NCI-H2081 (cell line): ENCODE measurements at places on chromosomes 16 and 17.

- no peak for DNase-seq
Measured at GRCh38 chr17:29664743-29665480, 42.2 kb upstream of the CORO6 start.

GRCh38 chr17:64061178-64061898 is 40.9 kb upstream of the ICAM2 start:
- DNase-seq = no peak

- DNase-seq = no peak
Measured at GRCh38 chr16:2782583-2783351, 4.6 kb downstream of the PRSS33 start.

GRCh38 chr16:77223184-77223583 is 24.0 kb downstream of the SYCE1L start:
- DNase-seq = no peak

DNA sequence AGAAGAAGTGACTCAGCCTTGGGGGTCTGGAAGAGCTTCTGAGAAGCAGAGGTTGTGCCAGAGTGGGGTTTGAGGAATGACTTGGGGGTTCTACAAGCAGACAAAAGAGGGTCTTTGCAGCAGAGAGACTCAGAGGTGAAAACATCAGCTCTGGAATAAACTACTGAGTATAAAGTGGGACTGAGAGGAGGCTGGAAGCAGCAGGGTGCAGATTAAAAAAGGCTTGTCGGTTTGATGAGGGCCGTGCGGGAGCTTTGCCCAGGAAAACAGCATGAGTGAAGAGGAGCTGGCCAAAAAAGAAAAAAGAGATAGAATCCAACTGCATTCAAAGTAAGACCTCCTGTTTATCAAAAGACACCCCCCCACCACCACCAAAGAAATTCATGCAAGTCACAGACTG is 13.1 kb upstream of the ACE start:
- no peak for DNase-seq

GRCh38 chr16:52068447-52069074 is 478.4 kb downstream of the TOX3 start:
- peak; percentile 36 for DNase-seq

GRCh38 chr17:52648995-52649394 is 490.5 kb upstream of the CA10 start:
- DNase-seq = peak; percentile 77

- peak; percentile 17 for DNase-seq
Measured at GRCh38 chr17:40686192-40686591, 17.4 kb downstream of the KRT24 start.

DNA sequence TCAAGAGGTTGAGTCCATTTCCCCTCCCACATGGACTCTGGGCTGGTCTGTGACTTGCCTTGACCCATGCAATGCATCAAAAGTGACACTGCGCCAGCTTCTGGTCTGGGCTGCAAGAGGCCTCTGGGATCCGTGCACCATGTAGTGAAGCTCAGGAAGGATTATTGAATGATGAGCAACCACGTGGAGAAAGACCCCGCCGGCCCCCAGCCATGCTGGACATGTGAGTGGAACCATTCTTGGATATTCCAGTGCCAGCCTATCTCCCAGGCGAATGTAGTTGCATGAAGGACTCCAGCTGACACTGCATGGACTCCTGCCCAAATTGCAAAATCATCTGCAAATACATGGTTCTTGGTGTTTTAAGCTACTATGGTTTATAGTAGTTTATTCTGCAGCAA is 7.6 kb upstream of the ALOX15B start:
- DNase-seq = no peak

DNA sequence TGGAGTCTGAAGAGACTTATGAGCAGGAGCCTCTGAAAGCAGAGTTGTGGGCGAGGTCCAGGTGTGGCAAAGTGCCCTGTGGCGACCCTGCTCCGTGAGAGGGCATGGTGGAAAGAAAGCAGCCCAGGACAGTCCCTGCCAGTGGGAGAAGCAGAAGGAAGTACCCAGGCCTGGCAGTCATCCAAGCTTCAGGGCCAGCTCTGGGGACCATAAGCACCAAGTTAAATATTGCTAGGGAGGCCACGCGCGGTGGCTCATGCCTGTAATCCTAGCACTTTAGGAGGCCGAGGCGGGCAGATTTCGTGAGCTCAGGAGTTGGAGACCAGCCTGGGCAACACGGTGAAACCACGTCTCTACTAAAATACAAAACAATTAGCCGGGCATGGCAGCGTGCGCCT is 4.9 kb upstream of the ASGR1 start:
- peak; percentile 2 for DNase-seq

DNA sequence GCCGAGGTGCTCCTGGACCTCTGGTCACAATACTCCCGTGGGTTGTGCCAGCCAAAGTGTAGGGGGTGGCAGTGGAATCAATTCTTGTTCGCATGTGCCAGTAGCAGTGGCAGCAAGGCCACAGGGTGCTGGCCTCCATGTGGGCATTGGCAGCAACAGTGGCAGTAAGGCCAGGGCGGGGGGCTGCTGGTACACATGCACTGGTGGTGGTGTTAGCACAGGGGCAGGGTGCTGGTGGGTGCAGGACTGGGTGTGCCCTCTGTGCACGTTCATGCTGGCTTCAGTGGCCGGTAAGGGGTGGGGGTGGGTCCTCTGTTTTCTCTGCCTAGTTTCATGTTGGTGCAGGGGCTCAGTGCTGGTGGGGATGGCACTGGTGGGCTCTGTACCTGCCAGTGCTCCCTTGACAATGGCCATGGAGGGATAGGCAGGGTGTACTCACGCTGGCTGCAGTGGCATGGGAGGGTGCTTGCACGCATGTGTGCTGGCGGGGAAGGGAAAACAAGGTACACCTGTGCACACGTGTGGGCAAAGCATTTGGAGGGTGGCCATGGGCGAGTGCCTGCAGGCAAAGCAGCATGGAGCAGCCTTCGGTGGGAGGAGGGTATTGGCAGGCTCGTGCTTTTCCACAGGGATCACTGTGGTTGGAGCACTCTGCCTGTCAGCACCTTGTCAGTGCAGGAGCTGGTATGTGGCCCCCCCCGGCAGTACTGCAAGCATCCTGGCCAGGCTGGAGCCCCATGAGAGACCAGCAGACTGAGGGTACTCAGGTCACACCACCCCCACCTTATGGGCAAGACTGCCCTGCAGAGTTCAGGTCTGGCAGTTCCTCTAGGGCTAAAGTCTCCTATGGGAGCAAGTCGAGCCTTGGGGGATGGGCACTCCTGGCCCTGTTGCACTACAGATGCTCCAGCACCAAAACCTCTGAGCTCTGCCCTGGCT is 35.8 kb downstream of the NF1 start:
- DNase-seq = no peak

DNA sequence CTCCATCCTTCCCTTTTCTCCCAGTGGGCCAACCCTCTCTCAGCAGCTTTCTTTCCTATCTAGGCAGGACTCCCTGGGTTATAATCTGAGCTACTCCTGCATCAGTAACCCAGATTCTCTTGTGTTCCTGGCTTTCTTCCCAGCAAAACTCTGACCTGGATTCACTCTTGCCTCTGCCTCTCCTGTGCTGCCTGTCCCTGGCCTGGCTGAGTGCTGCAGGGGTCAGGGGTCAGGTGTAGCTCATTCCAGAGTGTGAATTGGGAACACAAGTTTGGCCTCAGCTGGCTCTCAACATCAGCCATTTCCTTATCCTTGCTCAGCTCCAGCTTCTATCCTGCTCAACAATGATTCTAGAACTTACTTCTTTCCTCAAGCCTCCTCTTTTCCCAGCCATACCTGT is 2.5 kb upstream of the ST6GALNAC2 start:
- no peak for DNase-seq

DNA sequence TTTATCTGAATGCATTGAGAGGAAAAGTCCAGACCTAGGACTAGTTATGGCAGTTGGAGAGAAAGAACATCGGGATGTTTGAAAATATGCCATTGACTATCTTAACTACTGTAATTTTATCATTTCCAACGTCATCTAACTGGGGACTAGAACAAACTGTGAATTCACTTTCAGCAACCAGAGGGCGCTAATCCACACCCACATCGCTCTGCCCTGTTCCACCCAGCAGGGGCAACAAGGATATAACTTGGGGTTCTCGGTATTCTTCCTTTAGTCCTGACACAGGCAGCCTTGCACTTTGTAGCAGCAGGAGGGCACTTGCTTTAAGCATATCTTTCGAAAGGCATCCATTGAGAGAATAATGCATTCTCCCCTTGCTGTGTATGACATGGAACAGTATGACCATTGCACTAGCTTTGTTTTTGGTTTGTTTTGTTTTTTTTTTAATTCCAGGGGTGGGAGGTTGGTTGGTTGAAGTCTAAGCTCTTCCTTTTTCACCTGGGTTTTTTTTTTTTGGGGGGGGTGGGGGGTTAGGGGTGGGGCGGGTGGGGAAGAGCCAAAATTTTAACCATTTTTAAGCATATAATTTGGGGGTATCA is 31.5 kb downstream of the SIAH1 start:
- peak; percentile 57 for DNase-seq

- peak; percentile 33 for DNase-seq
Measured at GRCh38 chr16:1414532-1415260, at the start of gene UNKL. Gene UNKL (minus strand): TSS chr16:1414704. CDS start chr16:1414691, 13 bp downstream.

DNA sequence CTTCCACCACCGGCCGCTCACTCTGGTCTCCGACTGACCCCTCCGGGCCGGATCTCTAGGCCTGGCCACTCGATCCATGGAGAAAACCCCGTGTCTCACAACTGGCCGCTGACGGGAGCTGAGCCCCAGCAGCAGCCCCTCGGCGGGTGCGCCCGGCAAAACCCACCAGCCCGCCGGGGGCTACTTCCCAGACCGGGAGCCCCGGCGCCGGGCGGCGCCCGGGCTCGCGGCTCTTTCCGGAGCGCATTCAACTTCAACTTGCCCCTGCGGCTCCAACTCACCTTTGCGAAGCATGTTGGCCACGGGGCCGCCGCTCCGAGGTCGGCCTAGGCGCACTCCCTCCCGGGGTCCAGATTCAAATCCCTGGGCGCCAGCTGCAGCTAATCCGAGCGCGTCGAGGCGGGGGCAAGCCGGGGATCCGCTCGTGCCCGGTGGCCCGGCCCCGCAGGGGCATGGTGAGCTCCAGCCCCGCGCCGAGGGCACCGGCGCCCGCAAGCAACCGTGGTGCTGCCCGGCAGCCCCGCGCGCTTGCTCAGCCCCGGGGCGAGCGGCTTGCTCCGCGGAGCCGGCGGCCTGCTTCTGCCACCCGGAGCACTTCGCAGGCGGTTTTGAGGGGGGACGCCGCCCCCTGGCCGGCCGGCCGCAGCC is 438 bp downstream of the RTN4RL1 start:
- DNase-seq = no peak

- DNase-seq = no peak
Measured at GRCh38 chr17:42913522-42913921, 12.9 kb downstream of the G6PC1 start.

DNA sequence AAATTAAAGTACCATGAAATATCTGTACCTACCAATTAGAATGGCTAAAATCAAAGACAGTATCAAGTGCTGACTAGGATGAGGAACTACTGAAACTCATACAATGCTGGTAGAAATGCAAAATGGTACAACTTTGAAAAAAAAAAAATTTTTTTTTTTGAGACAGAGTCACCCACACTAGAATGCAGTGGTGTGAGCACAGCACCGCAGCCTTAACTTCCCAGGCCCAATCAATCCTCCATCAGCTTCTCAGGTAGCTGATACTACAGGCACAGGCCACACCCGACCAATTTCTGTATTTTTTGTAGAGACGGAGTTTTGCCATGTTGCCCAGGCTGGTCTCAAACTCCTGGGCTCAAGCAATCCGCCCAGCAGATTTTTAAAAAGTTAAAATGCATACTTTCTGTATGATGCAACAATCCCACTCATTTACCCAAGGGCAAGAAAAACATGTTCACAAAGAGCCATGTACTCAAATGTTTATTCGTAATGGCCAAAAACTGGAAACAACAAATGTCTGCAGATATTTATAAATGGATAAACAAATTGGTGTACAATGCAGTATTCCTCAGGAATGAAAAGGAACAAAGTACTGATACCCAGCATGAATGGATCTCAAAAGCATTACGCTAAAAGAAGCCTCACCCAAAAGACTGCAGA is 8.7 kb downstream of the SMURF2 start:
- DNase-seq = no peak

- no peak for DNase-seq
Measured at GRCh38 chr17:57890857-57891232, 41.0 kb upstream of the MRPS23 start.

GRCh38 chr16:380762-381011 is 1.1 kb downstream of the PGAP6 start:
- DNase-seq = no peak

DNA sequence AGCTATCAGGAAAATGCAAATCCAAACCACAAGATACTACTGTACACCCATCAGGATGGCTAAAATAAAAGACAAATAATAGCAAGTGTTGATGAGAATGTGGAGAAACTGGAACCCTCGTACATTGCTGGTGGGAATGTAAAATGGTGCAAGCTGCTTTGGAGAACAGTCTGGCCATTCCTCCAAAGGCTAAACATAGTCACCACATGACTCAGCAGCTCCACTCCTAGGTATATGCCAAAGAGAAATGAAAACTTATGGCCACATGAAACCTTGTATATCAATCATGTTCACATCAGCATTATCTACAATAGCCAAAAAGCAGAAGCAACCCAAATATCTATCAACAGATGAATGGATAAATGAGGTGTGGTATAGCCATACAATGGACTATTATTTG is 28.5 kb downstream of the VAC14 start:
- DNase-seq = no peak

DNA sequence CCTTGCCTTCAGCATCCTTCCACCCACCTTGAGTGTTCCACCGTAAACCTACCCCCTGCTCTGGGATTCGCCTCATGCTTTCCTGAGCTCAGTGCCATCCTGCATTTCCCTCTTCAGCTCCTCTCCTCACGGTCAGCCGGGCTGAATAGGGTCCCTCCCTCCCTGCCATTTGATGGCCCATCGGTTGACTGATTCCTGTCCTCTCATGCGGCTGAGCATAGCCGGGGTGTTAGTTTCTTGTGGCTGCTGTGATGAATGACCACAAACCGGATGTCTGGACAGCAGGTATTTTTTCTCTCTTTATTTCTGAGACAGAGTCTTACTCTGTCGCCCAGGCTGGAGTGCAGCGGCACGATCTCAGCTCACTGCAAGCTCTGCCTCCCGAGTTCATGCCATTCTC is 44.1 kb upstream of the MGAT5B start:
- no peak for DNase-seq
